ENCODE measurements at places on chromosomes 12 and 14. TPM values are rescaled to one million over a fixed set of nuclear protein-coding genes. Genes with fewer than 3 reads are reported as not detected.

- no peaks in the 10 kb centered on the region for H3K27me3 ChIP-seq
- H3K36me3 ChIP-seq, result no peaks in the 10 kb centered on the region
- no peak for DNase-seq
Measured at GRCh38 chr12:26010293-26010821, 51.9 kb downstream of the RASSF8 start.

GRCh38 chr12:88448337-88448915 lies 131.8 kb downstream of the KITLG start:
- H3K4me1 ChIP-seq, result no peaks in the 10 kb centered on the region
- DNase-seq, result no peak
- no peak overlapping the region for H3K27ac ChIP-seq
- H3K36me3 ChIP-seq, result no peaks in the 10 kb centered on the region
- no peak overlapping the region for H3K4me3 ChIP-seq

DNA sequence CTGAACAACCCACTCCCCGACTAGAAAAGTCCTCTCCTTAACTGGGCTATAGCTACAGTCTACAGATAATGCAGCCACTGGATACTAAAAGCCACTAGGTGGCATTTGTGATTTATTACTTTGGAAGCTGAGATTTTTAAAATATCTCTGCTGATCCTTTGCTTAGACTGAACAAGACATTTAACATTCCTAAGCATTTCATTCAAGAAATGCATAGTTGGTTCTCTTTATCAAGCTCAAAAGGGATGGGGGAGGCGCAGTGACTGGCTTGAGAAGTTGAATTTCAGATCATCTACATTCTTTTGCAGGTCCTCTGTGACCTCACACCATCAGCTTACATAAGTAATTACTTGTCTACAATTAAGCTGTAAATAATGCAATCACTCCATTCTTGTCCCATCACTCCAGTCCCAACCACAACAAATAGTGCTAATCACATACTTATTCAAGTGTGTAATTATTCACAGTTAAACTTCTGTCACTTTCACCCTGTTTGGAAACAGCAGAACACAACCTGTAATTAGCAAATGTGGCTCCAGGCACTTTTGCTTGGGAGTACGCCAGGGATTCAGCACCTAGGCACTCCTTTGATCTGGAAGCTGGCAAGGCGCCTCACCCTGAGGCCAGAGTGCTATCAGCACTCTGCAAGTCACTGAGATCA lies 203.6 kb downstream of the NOVA1 start:
- H3K27me3 ChIP-seq, result no peaks in the 10 kb centered on the region
- H3K36me3 ChIP-seq, result no peaks in the 10 kb centered on the region
- H3K27ac ChIP-seq, result no peak overlapping the region

DNA sequence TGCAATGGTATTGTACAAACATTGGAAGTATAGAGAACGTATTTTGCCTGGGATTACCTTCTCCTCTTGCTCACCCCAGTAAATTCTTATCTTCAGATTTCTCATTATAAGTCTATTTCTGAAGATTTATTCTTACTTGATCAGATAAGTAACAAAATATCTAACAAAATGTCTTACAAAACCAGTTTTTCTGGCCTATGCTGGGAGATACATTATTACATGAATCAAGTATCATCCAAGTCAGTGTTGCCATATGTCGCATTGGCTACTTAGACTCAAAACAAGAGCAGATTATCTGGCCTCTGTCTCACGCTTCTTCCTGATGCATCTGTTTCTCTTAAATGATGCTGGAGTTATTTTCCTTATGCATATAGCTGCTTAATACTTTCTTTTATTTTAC lies 408.5 kb downstream of the CCER1 start:
- H3K4me1 ChIP-seq, result no peaks in the 10 kb centered on the region
- no peak overlapping the region for H3K27ac ChIP-seq
- H3K36me3 ChIP-seq, result no peaks in the 10 kb centered on the region
- no peak overlapping the region for H3K4me3 ChIP-seq
- no peak for DNase-seq

GRCh38 chr14:37695866-37696265 lies 100.4 kb downstream of the TTC6 start:
- H3K4me3 ChIP-seq, result no peak overlapping the region
- no peaks in the 10 kb centered on the region for H3K27me3 ChIP-seq
- DNase-seq, result no peak
- no peak overlapping the region for H3K27ac ChIP-seq

Gene COQ5
- total RNA-seq, result 34.1 TPM

Gene PLEK2
- total RNA-seq, result 67.6 TPM

All from HCT116 (cell line).